ENCODE measurements at places on chromosomes 13 and 19. TPM values are rescaled to one million over a fixed set of nuclear protein-coding genes. Genes with fewer than 3 reads are reported as not detected.

DNA sequence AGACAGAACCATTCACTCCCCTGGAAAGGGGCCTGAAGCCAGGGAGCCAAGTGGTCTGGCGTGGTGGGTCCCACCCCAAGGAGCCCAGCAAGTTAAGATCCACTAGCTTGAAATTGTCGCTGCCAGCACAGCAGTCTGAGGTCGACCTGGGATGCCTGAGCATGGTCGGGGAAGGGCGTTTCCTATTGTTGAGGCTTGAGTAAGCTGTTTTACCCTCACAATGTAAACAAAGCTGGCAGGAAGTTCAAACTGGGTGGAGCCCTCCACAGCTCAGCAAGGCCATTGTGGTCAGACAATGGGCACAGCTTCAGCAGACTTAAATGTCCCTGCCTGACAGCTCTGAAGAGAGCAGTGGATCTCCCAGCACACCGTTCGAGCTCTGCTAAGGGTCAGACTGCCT, 195.6 kb upstream of the DACH1 start:
- DNase-seq, result no peak

Gene DACH1
- not detected for total RNA-seq

DNA sequence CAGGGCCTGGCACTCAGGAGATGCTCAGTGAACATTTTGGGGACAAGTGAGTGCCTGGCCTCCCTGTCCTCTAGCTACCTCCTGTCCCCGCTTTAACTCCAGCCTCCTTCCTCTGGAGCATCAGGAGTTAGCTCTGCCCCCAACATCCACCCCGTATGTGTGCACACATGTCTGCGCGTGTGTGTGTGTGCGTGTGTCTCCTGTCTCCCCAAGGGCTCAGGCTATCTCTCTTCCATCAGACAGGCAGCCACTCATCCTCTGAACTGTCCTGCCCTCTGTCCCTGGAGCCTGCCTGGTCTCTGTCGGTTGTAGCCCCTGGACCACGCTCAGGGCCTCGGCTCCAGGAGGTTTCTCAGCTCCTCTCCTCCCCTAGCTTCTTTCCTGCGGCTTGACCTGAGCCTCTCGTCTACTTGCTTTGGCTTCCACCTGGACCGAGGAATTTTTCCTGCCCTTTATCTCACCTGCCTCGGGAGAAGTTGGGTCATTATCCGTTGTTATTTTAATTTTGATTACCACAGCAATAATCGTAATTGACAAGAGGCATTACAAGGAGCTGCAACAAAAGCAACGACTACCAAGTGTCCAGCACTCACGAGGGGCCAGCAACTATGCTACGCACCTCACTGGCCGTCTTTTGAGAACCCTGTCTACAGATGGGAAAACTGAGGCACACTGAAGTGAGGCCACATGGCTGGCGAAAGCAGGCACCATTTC, 32.0 kb upstream of the ASF1B start:
- DNase-seq, result no peak

DNA sequence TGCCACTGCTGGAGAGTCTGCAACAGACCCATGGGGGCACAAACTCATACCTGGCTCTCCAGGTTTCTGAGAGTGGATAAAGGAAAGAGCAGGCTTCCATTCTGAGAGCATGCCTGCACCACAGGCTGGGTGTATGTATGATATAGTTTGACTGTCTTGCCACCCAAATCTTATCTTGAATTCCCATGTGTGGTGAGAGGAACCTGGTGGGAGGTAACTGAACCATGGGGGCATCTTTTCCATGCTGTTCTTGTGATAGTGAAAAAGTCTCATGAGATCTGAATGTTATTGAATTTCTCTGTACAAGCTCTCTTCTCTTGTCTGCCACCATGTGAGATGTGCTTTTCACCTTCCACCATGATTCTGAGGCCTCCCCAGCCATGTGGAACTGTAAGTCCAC, 50.2 kb downstream of the ERICH6B start:
- no peak for DNase-seq

DNA sequence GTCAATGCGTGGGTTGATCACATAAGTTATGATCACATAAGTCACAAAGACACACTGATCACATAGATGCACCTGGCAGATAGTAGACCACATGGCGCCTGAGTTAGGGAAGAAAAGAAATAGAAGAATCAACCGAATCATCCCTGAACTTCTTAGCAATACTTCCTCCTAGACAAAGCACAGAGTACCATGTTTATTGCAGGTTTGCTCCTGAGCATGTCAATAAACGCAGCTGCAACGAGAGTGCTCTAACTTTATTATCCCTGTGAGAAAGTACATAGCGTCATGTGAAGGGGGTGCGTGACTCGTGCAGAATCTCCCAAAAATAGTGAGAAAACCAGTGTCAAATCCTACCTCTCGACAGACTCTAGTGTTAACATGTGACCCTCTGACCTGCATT, 17.3 kb downstream of the NCR1 start:
- DNase-seq, result no peak

- no peak for DNase-seq
Measured at GRCh38 chr13:112234131-112234875, 141.9 kb upstream of the SPACA7 start.

DNA sequence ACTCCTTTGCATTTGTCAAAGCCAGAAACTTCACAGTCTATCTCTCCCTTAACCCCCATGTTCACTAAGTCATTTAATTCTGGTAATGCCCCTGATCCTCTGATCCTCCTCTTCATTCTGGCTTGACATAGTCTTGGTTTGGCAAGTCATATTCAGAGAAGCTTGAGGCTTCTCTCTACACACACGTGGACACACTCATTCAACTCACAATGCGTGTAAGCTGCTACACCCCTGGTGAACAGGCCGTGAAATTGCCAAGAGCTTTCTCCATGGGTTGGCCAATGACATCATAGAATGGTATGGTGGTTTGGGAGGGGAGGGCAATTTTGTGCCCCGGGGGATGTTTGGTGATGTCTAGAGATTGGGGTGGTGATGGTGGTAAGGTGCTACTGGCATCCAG, 47.9 kb upstream of the FLT1 start:
- no peak for DNase-seq

Gene ZSWIM9
- total RNA-seq, result 3.0 TPM

Gene CYP2S1
- total RNA-seq, result 5.0 TPM

DNA sequence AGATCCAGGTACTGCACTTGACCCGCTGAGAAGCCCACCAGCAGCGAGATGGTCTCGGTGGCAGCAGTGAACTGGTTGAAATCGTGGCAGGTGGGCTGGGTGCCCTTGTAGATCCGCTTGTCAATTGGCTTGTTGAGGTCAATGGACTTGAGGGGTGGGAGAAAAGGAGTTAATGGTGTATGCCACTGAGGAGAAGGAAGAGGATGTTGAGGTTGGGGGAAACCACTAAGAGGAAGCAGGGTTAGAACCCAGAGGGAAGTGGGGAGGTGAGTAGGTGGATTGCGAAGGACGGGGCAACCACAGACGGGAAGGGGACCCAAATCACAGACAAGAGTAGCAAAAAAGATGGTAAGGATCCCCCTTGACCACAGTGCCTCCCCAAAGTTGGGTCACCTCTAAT, 1.7 kb downstream of the DMWD start:
- DNase-seq, result no peak

GRCh38 chr19:56966225-56966696, 125.7 kb upstream of the PEG3 start:
- DNase-seq, result peak; percentile 40

DNA sequence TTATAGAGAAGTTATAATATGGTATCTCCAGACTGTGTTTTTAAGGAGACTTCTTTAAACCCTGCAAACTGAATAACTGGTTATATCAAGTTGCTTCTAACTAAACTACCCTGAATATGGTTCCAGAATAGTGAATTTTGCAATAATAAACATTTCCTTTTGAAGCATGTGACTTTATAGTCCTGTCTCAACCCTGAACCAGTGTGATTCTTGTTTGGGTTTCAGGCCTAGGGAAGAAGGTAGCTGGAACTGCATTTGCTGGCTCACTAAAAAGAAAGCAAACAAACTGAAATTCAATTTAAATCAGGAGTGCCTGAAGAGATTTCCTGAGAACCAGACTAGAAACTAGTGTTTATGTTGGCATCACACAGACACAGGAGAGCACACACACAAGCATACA, 4.9 kb downstream of the ARHGEF7 start:
- no peak for DNase-seq

- no peak for DNase-seq
Measured at GRCh38 chr19:57310792-57311191, 9.5 kb upstream of the ZNF543 start.

GRCh38 chr13:88068316-88068715, 397.1 kb downstream of the SLITRK5 start:
- DNase-seq, result no peak

- DNase-seq, result no peak
Measured at GRCh38 chr13:41780715-41781706, 179.9 kb downstream of the VWA8 start.

GRCh38 chr19:45467456-45468158, at the start of gene FOSB:
Gene FOSB (plus strand): TSS chr19:45467996. CDS start chr19:45468587, 591 bp downstream.
- DNase-seq, result peak; percentile 95

Gene ERICH4
- not detected for total RNA-seq

Gene GPR183
- 0.06 TPM for total RNA-seq

- DNase-seq, result no peak
Measured at GRCh38 chr13:23990455-23990854, 93.2 kb upstream of the C1QTNF9B start.

Gene SLC5A5
- total RNA-seq, result not detected

DNA sequence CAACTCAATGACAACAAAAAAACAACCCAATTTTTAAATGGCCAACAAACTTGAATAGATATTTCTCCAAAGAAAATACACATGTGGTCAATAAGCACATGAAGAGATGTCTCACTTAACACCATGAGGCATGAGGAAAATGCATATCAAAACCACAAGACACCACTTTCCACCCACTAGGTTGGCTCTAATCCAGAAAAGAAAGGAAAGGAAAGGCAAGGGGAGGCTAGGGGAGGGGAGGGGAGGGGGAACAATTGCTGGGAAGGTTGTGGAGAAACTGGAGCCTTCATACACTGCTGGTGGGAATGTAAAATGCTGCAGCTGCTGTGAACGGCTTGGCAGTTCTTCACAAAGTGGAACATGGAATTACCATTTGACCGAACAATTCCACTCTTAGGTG, 854.3 kb downstream of the UQCRFS1 start:
- peak; percentile 42 for DNase-seq

DNA sequence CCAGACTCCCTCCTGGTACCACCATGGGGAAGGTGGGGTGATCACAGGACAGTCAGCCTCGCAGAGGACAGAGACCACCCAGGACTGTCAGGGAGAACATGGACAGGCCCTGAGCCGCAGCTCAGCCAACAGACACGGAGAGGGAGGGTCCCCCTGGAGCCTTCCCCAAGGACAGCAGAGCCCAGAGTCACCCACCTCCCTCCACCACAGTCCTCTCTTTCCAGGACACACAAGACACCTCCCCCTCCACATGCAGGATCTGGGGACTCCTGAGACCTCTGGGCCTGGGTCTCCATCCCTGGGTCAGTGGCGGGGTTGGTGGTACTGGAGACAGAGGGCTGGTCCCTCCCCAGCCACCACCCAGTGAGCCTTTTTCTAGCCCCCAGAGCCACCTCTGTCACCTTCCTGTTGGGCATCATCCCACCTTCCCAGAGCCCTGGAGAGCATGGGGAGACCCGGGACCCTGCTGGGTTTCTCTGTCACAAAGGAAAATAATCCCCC, 505 bp upstream of the CEACAM5 start:
- DNase-seq, result no peak

GRCh38 chr13:61777899-61778298, 362.2 kb upstream of the PCDH20 start:
- no peak for DNase-seq

- no peak for DNase-seq
Measured at GRCh38 chr13:47100214-47100853, 203.5 kb upstream of the HTR2A start.

Gene ZNF320
- total RNA-seq, result 10.5 TPM

Gene KLK3
- total RNA-seq, result not detected

DNA sequence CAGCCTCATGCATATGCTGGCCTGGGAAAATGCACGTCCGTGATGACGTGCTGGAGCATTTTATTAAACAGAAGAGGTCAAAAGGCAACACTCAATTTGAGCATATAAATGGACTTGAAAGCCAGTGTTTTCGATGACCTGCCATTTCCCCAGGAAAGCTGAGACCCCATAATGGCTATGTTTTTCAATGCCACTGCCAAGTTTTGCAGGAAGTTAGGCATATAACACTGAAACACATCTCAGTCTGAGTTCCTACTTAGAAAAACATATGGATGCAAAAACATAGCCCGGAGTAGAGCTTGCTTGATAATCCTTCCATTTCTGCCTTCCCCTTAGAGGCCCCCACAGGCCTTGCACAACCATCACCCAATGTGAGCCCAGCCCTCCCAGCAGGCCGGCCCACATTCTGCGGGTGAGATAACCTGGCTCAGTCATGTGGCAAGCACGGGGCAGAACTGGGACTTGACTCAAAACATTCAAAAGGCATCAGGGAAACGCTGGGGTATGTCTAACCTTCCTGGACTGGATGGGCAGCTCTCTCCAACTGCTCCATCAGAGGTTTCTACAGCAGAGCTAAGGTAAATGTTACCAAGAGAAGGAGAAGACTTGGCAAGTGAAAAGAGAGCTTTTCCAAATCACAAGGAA, 24.9 kb downstream of the EPS15L1 start:
- DNase-seq, result peak; percentile 79

GRCh38 chr19:7870571-7871436, 3.4 kb downstream of the PRR36 start:
- DNase-seq, result peak; percentile 91

Gene ACP4
- total RNA-seq, result not detected

DNA sequence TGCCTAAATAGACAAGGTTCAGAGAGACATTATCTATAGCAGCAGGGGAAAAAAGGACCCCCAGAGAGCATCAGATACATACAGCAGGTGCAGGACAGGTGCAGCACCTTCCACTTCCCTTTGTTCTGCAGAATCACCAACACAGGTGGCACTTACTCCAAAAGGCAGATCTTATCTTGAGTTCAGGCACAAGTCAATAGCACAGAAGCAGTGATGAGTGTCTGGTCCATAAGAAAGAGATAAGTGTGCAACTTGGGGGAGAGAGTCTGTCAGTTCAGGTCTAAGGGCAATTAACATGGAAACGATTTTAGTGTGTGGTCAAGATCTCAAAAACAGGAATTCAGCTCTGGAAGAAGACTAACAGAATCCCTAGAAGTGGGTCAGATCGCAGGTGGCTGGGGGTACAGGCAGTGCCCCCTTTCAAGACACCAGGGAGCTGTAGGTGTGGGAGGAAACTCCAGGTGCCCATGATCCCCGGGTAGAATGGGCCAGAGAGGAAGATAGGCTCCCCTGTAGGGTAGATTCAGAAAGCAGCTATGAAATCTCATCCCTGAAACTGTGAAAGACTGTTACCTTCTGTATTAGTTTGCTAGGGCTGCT, 40.6 kb downstream of the TNFSF11 start:
- no peak for DNase-seq

DNA sequence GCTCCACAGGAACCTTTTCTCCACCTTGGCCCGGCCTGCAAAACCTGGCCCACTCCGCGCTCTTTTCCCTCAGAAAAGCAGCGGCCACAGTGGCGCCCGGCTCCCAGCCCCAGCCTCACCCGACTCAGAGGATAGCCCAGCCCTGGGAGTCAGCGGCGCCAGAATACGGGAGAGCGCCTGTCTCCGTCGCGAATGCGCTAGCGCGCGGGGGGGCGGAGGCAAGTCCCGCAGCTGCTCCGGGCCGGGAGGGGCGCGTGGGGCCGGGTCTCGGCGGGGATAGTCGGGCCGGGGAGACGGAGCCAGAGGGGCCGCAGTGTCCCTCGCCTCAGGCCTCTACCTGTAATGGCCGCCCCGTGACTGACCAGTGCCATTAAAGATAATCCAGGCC, at the start of gene ZFP30:
ZFP30 (minus strand) TSS at position 165 of the 388 bp plus-strand sequence. CDS start 7,643 bp downstream, outside the sequence.
- peak; percentile 80 for DNase-seq

Gene CLIP3
- 1.0 TPM for total RNA-seq

Measured in Daoy (cell line).